ENCODE measurements at places on chromosomes 13 and 19. TPM values are rescaled to one million over a fixed set of nuclear protein-coding genes. Genes with fewer than 3 reads are reported as not detected.

The CCDC122 gene
- 2.4 TPM for total RNA-seq

The FFAR2 gene
- not detected for total RNA-seq

The TNFSF9 gene
- total RNA-seq, result 12.1 TPM

The URAD gene
- total RNA-seq, result not detected

The GPR12 gene
- not detected for total RNA-seq

The LILRB5 gene
- 0.44 TPM for total RNA-seq

The PLK5 gene
- not detected for total RNA-seq

The ZIM2 gene
- total RNA-seq, result not detected

The ARL11 gene
- total RNA-seq, result 0.20 TPM

The RDH8 gene
- not detected for total RNA-seq
